Activated CD4-positive, alpha-beta T cell treated with anti-CD3 and anti-CD28 coated beads for 4 hours (primary cell): ENCODE measurements at places on chromosomes 7 and 10.

GRCh38 chr10:131936736-131937135 lies 35.9 kb downstream of the PPP2R2D start:
- no peak for DNase-seq

DNA sequence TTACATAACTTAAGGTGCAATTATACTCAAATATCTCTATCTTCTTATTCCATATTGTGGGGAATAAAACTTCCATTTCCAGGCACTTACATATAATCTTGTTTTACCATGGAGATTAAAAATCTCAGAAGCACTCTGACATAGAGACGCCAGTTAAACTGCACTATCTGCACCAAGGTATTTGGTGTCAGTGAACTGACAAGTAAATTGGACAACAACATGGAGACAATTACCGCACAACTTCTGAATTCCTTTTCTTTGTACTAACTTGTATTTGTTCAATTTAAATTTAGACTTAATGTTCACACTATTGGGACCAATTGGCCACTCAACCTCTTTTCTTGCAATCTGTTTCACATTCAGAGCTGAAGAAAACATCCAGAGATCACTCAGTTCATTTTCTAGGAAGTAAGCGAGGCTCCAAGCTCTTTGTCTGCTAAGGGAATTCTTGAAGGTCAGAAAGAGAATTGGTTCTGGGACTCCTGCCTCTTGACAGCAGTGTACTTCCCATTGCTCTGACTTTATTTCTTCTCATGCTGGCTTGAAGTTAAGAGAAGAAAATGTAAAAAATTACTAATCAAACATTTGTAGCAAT lies 184.7 kb downstream of the CHCHD3 start:
- no peak for DNase-seq

- DNase-seq = no peak
Measured at GRCh38 chr7:108403597-108404217, 52.5 kb downstream of the NRCAM start.

DNA sequence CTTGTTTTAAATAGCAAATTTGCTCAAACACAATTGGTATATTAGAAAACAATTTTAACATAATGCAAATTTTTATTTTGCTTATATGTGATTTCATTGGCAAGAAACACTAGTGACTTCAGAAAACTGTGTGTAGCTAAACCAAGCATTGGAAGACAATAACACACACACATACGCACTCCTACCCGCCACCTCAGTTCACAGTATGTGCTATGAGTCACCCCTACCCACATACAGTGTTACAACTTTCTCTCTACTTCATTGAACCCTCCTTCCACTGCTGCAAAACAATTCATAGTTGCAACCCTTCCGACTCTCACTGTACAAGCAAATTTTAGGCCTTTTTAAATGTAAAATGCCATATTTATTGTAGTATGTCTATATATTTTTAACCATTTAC lies 119.9 kb upstream of the THSD7A start:
- DNase-seq = no peak

GRCh38 chr7:126211875-126212274 lies 1040.9 kb downstream of the GRM8 start:
- DNase-seq = no peak

DNA sequence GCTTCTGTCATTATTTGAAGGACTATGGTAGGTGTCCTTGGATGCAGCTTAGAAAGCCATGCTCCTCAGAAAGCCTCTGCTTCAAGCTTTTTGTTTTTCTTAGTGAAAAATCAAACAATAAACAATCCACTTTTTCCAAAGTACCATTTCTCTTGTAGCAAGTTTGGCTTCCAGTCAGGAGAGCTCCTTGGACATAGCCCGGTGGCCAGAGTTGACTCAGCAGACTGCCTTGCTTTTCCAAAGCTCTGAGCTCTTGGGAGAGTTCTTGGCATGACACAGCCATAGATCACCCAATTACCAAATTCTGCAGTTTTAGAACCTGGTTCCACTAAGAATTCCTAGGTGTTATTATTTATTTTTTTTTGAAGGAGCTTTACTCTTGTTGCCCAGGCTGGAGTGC lies 189.4 kb upstream of the MTPN start:
- DNase-seq = no peak

DNA sequence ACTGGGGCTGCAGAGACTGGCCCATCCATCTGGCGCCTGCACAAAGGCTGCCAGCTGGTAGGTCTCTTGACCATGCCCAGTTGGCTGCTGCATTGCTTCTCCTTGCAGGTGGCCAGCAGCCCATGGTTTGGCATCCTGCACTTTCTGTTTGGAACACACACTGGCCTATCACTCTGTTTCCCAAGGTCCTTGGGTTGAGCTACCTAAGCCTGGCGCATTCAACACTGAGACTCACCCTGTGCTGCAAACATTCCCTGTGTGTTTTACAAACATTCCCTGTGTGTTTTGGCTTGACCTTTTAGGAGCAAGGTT lies 55.5 kb downstream of the TACR2 start:
- DNase-seq = no peak

- DNase-seq = no peak
Measured at GRCh38 chr10:30542895-30543288, 86.7 kb downstream of the LYZL2 start.

DNA sequence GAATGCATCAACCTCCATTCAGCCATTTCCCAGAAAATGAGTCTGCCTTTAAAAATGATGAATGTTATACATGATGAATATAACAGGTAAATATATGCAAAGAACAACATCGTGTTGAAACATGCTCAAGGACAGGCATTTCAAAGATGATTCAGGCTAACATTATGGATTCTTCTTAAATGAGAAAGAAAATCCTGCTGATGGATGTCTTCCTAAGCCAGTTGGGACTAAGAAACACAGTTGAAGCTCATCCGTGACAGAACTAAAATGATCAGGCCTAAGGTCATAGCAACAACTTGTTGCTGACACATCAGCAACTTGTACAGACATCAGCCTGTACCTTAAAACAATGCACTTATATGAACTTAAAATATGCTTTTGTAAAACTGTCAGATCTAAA lies 267.9 kb downstream of the MAGI2 start:
- DNase-seq = no peak

DNA sequence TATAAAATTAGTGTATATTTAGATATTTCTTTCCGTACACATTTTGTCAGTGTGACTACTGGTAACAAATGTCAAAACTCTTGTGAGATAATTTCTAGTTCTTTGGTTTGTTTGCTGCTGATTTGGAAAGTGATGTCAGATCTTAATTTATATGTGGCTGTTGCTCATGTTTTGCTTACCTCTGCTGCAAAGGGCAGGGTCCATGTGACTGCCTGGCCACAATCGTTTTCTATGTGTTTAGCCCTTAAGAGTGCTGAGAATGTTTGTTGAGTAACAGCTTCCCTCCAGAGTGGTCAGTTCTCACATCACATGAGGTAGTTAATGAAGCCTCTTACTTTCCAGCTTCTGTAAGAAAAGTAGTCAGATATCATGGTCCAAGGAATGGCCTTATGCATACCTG lies 4.2 kb downstream of the NRBF2 start:
- no peak for DNase-seq

DNA sequence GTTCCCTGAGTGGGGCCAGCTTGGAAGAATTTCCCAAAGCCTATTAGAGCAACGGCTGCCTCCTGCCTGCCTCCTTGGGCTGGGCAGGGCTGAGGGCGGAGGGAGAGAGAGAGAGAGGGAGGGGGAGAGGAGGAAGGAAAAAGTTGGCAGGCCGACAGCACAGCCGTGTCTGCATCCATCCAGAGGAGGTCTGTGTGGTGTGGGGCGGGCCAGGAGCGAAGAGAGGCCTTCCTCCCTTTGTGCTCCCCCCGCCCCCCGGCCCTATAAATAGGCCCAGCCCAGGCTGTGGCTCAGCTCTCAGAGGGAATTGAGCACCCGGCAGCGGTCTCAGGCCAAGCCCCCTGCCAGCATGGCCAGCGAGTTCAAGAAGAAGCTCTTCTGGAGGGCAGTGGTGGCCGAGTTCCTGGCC lies at the start of gene AQP1:
Gene AQP1, plus strand, starts transcription at position 293 of the 409 bp plus-strand sequence. Its CDS starts 57 bp downstream, at position 350.
- DNase-seq = no peak

- DNase-seq = peak; percentile 45
Measured at GRCh38 chr7:138865843-138866242, 67.8 kb upstream of the ATP6V0A4 start.

DNA sequence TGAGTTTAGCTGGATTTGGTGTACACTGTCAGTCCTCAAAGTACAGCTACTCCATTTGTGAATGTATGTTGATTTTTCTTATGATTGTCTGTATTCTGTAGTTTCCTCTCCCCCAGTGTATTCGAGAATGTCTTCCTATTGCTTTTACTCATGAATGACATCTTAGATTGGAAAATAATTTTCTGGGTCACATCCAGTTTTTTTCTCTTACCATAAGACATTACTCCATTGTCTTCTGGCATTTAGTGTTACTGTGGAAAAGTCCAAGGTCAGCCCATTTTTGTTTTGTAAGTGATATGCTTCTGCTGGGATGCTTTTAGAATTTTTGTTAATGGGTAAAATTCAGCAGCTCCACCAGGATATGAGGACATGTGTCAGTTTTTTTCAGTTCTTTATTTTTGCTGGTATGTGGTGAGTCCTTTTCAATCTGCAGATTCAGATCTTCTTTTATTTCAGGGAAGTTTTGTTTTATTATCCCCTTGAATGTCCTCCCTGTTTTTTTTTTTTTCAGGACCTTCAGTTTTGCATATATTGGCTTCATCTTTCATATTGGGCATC lies 33.6 kb downstream of the WAC start:
- no peak for DNase-seq

GRCh38 chr7:76272851-76273497 lies 29.5 kb upstream of the HSPB1 start:
- DNase-seq = no peak

GRCh38 chr10:81280497-81281479 lies 594.2 kb upstream of the NRG3 start:
- DNase-seq = no peak

- DNase-seq = no peak
Measured at GRCh38 chr7:32516551-32517100, 21.3 kb downstream of the AVL9 start.

DNA sequence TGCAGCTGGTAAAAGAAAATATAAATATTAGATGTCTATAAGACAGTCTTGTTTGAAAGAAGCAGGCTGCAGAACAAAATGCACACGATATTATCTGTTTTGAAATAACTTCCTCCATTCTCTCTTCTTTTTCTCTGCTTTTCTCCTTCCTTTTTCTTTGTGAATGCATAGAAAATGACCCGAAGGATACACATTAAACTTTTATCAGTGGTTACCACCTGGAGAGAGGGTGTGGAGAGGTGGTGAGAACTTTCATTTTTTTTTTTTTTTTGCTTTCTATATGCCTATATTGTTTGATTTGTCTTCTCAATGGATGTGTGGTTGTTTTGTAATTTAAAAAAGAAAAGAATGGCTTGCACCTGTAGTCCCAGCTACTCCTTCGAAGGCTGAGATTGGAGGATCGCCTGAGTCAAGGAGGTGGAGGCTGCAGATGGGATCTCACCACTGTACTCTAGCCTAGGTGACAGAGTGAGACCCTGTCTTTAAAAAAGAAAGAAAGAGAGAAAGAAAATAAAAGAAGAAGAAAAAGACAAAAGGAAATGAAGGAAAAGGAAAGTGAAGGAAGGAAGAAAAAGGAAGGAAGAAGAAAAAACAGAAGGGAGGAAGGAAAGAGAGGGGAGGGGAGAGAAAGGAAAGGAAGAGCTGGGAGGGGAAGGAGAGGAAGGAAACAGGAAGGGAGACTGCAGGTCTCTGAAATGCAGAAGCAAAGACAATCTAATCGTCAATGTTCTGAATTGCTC lies 64.4 kb downstream of the SAMD9 start:
- no peak for DNase-seq

GRCh38 chr10:3872712-3873329 lies 87.8 kb upstream of the KLF6 start:
- DNase-seq = no peak
